ENCODE measurements at places on chromosomes 13 and 19.

DNA sequence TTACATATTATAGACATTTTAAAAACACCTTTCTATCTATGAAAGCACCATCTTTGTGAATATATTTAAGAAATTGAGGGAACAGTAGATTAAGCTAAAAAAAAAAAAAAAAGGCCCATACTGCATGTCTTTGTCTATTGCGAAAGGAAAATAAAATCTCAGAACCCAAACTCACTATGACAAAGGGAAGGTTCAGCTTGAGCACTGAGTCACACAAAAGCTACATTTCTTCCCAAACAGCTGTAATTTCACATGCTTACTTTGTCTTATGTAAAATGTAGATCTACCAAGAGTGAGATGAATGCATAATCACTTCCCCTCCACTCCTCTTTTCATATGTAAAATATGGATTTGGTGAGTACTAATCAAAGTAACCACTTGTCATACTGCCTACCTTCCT, 640.1 kb upstream of the KLF12 start:
- no peak for DNase-seq

DNA sequence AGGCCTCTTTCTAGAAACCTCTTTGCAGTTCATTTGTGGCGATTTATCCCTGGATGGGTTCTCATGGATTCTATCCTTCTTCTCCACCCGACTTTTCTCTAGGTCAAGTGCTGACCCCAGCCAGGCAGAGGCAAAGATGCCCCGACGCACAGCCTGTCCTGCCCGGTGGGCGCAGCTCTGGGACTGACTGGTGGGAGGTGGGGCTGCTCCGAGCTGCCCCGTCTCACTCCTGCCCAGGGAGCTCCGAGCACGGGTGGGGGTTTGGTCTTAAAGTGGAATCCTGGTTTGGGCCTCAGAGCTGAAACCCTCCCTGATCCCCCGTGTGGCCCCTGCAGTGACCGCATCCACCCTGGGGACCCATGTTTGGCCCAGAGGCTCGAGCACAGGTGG, 44.5 kb downstream of the GAS6 start:
- DNase-seq: no peak

DNA sequence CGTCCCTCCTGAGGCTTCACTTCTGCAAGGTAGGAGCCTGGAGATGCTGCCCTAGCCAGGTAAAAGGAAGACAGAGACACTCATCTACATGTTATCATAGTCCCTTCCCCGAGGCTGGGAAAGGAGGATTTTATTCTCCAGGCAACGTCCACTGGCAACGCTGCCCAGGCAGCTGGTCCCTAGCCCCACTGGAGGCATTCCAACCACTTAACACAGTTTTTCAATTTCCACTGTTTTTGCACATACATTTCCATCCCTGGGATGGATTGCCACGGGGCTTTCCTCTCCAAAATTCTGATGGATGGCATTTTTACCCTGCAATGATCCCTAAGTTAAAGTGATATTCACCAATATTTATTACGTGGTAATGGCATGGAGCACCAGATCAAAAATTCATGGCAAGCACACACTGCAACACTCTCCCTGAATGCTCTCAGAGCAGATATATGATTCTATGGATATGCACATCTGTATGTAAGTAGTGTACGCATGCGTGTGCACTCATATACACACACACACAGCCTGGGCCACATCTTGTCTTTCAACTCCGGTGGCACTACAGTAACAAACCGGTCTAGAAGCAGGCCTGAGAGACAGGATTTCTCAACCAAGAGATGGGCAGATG, 322.3 kb upstream of the TSHZ3 start:
- no peak for DNase-seq

GRCh38 chr19:7865262-7865911, 8.8 kb downstream of the PRR36 start:
- DNase-seq: no peak

- DNase-seq: no peak
Measured at GRCh38 chr13:102038787-102039186, 363.1 kb downstream of the FGF14 start.

- no peak for DNase-seq
Measured at GRCh38 chr13:60755380-60756163, 358.6 kb downstream of the TDRD3 start.

DNA sequence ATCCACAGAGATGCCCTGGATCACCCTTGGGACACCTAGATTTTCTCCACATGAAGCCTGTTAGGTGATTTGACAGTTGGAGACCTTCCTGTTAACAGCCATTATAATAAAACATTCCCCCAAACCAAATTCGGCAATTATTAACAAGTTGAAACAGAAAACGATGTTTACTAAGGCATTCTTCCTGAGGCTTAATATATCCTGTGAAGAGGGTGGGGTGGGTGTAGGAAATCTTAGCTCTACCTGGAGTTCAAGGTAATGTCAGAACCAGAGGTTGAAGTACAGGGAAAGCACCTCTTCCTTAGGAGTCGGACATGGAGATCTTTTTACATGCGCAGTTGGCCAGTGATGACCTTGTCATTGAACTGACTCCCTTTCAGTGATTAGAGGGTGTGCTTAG, 143.0 kb downstream of the FGF9 start:
- no peak for DNase-seq

- no peak for DNase-seq
Measured at GRCh38 chr13:45512098-45512496, 47.4 kb downstream of the COG3 start.

DNA sequence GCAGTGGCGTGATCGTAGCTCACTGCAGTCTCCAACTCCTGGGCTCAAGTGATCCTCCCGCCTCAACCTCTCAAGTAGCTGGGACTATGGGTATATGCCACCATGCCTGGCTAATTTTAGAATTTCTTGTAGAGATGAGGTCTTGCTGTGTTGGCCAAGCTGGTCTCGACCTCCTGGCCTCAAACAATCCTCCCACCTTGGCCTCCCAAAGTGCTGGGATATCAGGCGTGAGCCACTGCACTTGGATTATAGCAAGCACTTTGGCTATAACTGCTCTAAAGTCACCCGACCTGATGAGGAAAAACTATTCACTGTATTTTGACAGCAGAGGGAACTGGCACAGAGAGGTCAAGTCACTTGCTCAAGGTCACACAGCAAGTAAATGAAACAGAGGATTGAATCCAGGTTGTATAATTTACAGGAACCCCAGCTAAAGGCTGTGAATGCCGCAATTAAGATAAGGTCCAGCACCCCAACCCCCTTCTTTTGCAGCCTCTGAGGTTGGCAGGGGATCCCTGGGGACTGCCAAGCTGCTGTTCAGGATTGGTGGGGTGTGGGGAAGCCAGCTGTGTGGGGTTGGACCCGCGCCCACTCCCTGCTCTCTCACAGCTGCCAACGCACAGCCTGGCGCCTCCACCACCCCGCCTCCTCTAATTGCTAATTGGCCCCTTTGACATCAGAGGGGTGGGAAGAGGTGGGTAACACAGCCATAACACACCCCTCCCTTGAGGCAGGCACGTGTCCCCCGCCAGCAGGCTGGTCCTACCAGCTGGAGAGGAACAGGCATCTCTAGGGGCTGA, 6.0 kb downstream of the TMIGD2 start:
- DNase-seq: no peak

DNA sequence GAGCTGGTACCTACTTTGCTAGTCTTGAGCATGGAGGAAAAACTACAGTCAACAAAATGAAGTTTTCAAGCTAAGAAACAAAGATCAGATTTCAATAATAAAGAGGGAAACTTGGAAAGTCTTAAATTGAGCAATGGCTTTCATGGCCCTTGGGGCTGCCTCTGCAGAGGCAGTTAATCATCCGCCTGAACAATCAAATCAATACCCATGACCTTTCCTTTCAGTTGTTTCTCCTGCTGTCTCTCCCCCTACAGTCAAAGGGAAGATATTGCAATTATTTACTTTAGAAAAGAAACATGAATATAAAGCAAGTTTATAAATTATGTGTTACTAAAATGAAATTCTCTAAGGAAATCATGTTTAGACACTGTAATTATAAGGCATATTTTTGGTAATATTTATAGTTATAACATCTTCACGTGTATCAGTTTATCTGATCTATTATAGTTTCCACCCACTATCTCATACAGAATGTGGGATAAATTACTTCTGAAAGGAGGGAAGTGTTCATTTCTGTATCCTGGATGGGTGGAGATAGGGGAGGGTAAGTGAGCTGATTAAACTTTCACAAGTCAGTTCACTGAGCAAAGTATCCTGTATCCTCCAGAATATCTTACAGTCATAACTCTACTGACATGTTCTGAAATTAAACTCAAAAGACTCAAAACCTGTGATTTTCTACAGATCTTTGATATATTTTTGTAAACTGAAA, 72.4 kb upstream of the TSC22D1 start:
- no peak for DNase-seq

DNA sequence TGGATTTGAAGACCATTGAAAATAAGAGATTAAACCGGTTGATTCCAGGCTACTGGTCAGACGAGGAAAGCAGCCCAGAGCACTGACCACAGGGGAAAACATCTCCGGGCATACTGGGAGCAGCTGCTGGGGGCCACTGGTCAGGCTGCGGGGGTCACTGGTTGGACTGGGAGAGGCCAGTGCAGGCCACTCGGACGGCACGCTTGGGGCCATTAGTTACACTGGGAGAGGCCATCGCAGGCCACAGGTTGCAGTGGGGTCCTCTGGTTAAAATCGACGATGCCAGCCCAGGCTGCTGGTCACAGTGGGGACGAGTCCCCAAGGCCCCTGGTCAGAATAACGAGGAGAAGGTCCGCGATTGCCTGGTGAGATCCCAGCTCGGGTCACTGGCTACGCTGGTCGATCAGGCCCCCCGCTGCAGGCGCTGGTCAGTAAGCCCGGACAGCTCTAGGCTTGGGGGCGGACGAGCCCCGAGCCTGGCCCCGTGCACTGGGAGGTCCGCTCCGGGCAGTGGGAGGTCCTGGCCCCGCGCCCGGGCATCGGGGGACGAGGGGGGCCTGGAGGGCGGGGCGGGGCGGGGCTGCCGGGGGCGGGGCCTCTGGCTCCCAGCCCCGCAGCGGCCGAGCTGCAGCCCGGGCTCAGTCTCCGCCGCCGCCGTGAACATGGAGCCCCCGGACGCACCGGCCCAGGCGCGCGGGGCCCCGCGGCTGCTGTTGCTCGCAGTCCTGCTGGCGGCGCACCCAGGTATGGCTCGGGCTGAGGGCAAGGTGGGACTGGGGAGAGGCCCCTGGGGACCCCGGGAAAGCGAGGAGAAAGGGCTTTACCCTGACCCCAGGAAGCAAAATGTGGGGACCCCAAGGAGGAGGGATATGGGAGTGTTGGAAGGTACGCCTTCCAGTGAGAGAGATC, at the start of gene BCAM:
TSS of gene BCAM (plus strand) at position 641 of the 909 bp plus-strand sequence. CDS start at position 663, 22 bp downstream.
- DNase-seq: no peak

GRCh38 chr19:12364391-12365235, 870 bp downstream of the ZNF442 start:
- DNase-seq: peak; percentile 5

- no peak for DNase-seq
Measured at GRCh38 chr19:53079313-53079924, 23.8 kb downstream of the ZNF160 start.

DNA sequence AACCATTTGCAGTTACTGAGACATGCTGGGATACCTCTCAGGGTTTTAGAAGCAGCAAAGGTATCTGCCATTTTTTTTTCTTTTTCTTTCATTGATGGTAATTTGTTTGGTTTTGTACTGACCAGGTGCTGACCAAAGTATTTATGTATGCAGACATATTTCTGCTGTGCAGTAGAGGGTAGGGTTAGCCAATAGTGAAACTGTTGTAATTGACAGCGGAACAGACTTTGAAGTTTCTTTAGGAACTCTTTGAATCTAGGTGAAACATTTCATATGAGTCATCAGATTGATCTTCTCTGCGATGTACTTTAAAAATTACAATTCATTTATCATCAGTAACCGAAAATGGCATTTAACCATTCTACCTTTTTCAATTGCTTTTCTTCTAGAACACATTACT, 63.0 kb downstream of the ITGBL1 start:
- no peak for DNase-seq

- no peak for DNase-seq
Measured at GRCh38 chr13:67118277-67118676, 111.9 kb downstream of the PCDH9 start.

GRCh38 chr13:113783200-113783881, 24.3 kb downstream of the TMEM255B start:
- no peak for DNase-seq

- DNase-seq: no peak
Measured at GRCh38 chr19:36579255-36579654, 6.2 kb upstream of the ZNF529 start.

GRCh38 chr13:112688560-112689302, 1.1 kb upstream of the ATP11A start:
- DNase-seq: peak; percentile 46

Measured in stimulated activated CD4-positive, alpha-beta T cell treated with anti-CD3 and anti-CD28 coated beads, Interleukin-4, amount 100 ng/mL, for 1 hour (primary cell).